Osteoblast (primary cell): ENCODE measurements at places on chromosomes 3 and 15. TPM values are rescaled to one million over a fixed set of nuclear protein-coding genes. Genes with fewer than 3 reads are reported as not detected.

SGO1 gene
- total RNA-seq: 0.36 and 0.88 TPM in 2 replicates

SV2B gene
- total RNA-seq: under 0.01 TPM in 1 of 2 replicates, not detected in the other

RBPMS2 gene
- total RNA-seq: 0.29 TPM in 1 of 2 replicates, not detected in the other

- no peak for DNase-seq
Observed at GRCh38 chr15:63797116-63797515, 36.6 kb downstream of the HERC1 start.

DNA sequence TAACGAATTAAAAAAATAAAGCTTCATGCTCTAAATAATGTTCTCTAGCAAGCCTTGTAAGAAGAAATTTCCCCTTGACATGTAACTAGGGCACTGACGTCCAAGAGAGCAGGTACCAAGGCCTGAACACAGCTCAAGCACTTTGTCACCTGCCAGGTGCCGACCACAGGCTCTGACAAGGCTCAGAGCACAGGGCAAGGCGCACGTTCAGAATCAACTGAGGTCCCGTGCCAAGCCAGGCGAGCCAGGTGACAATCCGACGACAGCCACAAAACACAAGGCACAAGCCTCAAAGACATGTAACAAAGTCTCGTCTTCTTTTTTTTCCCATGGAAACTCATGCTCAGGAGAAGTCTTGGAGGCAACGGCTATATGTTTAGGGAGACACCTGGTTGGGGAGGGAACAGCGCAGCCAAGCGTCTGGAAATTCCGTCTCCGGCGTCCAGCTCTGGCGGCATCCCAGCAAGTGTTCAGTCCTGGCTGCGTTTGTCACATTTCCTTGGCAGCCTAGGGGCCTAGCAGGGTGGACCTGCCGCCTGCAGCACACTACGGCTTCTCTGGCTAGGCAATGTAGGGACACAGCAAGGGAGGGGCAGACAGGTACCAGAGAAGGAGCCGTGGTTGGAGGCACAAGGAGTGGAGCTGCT, 76.7 kb downstream of the ADAMTS17 start:
- no peak for DNase-seq

GRCh38 chr15:61989667-61990066, 70.6 kb downstream of the VPS13C start:
- no peak for DNase-seq

- no peak for DNase-seq
Observed at GRCh38 chr3:24639481-24640329, 145.1 kb upstream of the THRB start.

HRG gene
- total RNA-seq: not detected in 2 replicates

DNA sequence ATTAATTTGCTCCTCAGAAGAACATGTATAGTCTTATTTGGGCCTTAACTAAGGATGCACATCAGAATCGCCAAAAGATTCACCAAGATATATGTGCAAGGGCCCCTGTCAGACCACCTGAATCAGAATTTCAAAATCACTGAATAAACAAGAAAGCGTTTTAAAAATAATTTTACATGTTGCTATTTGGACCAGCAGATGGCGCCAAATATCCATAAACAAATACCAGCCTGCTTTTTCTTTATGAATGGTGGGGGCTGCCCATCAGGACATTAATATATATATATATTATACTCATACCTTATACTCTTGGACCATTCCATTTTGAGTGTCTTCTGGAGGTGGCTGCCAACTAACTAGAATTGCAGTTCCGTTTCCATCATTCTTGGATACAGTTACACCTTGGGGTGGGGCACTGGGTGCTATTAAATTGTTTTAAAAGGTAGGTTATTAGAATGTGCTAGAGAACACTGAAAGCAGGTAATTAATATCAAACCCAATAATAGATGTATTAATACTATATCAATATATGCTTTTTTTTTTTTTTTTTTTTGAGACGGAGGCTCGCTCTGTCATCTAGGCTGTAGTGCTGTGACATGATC, 1108.3 kb downstream of the ROBO1 start:
- peak; percentile 23 for DNase-seq

GRCh38 chr15:83845230-83845629, 191.3 kb downstream of the ADAMTSL3 start:
- DNase-seq: peak; percentile 85

GRCh38 chr15:33089878-33090757, 104.4 kb downstream of the FMN1 start:
- no peak for DNase-seq
